Esophagus squamous epithelium (tissue), 5 donors: ENCODE measurements at places on chromosomes 2 and 18.
A peak's percentile ranks its signal among the peaks of the same experiment; 100 is the strongest.

GRCh38 chr2:126978333-126978732 lies 79.6 kb downstream of the TEX51 start:
- DNase-seq, result no peak

GRCh38 chr2:238279324-238279682 lies 9.1 kb downstream of the PER2 start:
- DNase-seq, result no peak

DNA sequence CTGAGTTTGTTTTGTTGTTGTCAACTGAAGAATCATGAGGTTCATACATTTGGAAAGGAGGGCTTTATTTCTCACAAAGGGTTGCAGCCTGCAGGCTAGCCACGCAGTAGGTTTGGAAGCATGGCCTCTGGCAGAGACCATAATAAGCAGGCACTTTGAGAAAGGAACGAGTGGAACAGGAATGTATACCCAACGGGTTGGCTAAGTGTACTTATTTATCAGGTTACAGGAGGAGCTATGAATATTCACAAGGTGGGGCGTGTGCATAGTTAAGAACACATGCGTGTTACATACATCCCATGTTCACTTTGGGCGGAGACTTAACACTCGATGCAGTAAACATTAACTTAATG lies 30.1 kb upstream of the SH3RF3 start:
- DNase-seq, result no peak

GRCh38 chr2:52342458-52342857 lies 1310.5 kb upstream of the NRXN1 start:
- DNase-seq, result no peak

DNA sequence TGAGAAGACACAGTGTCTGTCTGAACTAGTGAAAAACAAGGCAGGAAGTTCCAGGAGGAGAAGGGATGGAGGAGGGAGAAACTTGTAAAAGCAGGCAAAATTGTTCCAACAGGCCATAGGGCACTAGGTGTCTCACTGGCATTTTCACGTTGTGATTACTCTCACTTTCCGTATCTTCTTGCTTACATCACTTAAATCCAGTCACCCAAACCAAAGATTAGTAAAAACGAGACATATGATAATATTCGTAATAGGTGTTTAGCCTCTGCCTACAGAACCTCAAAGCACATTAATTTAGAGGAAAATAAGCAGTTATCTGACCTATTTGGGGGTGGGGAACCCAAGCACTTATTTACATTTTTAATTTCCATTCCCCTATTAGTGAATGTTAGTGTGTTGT lies 78.3 kb downstream of the POU3F3 start:
- no peak for DNase-seq

DNA sequence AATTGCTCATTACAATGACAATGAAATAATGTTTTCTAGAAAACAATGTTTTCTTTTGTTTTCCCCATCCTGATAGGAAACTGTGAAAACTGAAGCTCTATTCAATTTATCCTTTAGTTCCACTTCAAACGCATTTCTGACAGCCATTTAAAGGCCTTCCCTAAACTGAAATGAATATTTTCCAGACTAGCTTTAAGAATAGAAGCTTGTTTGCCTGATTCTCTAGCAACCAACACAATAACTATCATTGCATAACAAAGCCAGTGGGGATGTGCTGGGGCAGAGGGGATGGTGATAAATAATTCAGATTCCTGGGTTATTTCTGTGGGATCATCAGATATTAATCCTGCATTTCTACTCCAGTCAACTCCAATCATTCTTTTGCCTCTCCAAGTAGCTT lies 427.1 kb downstream of the RND3 start:
- no peak for DNase-seq

DNA sequence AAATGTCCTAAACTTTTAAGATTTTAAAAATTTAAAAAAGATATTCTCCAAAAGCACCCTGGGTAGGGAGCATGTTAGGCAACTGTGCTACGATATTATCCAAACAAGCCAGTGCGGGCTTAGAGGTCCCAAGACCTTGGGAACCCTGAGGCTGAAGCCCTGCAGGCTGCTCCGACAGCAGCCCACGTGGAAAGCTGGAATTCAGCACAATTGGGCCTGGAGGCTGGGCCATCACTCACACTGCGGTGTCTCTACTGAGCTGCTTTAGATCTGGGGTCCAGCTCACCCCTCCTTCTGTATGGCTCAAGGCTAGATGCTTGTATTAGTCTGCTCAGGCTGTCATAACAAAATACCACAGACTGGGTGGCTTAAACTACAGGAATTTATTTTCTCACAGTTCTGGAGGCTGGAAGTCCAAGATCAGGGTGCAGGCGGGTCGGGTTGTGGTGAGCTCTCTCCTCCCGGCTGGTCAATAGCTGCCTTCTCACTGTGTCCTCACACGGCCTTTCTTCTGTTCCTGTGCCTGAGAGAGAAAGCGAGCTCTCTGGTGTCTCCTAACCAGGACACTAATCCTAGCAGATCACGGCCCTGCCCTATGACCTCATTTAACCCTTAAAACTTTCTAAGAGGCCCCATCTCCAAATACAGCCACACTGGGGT lies 42.5 kb downstream of the DPYSL5 start:
- no peak for DNase-seq

DNA sequence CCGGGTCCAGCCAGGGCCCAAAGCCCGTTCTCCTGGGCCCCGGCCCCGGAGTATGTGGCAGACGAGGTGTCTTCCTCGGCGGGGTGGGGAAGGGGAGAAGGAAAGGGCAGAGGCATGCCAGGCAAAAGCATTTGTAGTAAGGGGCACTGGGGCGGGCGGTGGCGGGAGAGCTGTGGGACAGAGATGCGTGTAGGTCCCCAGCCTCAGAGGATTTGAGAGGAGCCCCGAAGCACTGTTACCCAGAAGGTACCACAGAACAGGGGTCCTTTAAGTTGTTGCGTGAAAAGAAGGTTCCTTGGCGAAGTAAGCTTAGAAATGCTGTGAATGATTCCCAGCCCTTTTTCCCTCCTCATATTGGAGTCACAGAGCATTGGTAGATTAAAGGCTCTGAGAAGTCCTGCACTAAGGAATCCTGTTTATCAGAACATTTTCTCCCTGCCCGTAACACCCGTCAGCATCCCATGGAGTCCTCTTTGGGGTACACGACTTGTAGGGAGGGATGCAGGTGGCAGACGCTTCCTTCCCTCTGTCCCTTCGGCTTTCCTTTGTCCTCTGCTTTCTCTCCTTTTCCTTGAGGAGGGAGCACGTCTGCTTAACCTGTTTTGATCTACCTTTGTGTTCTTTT lies 12.5 kb downstream of the GAREM2 start:
- DNase-seq, result no peak

- no peak for DNase-seq
Observed at GRCh38 chr2:142037066-142037465, 93.8 kb downstream of the LRP1B start.

GRCh38 chr2:102063941-102064678 lies 72.3 kb downstream of the IL1R2 start:
- DNase-seq, result peak; percentile 9

GRCh38 chr2:125644257-125644656 lies 1011.7 kb upstream of the GYPC start:
- DNase-seq, result no peak

- no peak for DNase-seq
Observed at GRCh38 chr2:232525791-232526371, at the start of gene CHRND. CHRND (plus strand) TSS chr2:232526160; CDS start chr2:232526216, 56 bp downstream.
